COR-L47 (cell line): ENCODE measurements at places on chromosomes 6 and 20.

- no peak for DNase-seq
Observed at GRCh38 chr6:31143148-31143547, 4.3 kb upstream of the PSORS1C2 start.

DNA sequence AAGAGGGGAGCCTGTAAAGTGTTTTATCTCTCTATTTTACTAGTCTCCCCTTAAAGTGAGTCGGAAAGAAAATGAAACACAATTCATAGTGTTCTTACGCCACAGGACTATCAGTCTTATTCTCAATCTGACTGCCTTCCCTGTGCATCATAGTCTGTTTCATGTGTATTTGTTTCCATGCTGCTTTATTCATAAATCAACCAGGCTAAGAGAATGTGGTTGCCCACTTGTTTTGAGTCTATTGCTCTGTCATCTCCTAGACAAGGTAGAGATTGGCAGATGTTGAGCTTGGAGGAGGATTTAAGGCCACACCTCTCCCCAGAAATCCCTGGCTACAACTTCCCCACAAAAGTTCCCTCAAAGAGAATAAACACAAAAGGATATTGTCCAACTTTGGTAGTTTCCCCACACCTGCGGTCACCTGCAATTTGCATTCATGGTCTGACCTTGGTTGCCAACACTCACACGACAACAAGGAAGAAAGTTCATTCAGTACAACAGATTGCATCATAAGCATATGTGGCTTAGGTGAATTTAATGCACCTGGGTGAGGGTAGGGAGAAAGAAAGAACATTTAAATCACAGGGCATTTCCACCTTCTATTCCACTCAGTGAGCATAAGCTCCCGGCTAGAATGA is 167.1 kb upstream of the FBXL4 start:
- DNase-seq = no peak

DNA sequence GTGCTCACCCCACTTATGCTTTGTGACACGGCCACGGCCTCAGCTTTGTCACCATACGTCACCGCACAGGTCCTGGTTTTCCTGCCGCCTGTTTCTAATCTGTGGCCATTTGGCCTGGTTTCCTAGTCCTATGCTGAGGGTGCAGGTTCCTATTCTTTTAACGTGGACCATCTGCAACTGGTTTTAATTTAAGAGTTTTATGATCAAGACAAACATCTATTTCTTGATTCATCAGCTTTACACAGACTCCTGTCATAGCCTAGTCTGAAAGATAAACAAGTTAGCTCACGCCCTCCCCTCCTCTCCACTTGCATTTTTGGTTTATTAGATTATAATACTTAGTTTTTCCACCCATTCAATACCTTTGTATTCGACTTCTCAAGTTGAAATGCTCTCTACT is 97.5 kb upstream of the RPS6KA2 start:
- no peak for DNase-seq

DNA sequence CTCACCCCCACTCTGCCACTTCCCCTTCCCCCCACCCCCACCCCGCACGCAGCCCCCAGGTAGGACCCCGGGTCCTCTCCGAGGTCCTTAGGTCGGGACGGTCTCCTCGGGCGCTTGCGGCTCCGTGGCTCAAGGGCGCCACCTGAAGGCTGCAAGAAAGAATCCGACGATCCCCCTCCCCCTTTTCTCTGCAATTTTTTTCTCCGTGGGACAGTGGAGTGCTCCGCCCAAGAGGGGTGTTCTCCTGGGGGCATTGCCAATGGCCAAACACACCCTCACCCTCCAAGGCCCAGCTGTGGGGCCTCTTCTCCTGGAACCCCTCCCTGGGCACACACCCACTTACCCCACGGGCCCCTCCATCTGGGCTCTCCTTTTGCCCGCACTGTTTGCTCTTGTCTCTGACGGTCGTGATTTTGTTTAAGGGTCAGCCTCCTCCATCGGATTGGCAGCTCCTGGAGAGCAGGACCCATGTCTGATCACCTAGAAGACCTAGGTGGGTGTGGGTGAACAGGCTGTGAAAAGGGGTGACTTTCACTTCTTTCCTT is 1.1 kb upstream of the TMEM74B start:
- DNase-seq = no peak

- no peak for DNase-seq
Observed at GRCh38 chr6:95142101-95142500, 435.2 kb upstream of the MANEA start.

- peak; percentile 63 for DNase-seq
Observed at GRCh38 chr20:25984933-25985332, 288.3 kb upstream of the ZNF337 start.

GRCh38 chr6:36204068-36204753 is 7.7 kb downstream of the BRPF3 start:
- DNase-seq = no peak

- no peak for DNase-seq
Observed at GRCh38 chr6:128993166-128993565, 110.2 kb downstream of the LAMA2 start.

DNA sequence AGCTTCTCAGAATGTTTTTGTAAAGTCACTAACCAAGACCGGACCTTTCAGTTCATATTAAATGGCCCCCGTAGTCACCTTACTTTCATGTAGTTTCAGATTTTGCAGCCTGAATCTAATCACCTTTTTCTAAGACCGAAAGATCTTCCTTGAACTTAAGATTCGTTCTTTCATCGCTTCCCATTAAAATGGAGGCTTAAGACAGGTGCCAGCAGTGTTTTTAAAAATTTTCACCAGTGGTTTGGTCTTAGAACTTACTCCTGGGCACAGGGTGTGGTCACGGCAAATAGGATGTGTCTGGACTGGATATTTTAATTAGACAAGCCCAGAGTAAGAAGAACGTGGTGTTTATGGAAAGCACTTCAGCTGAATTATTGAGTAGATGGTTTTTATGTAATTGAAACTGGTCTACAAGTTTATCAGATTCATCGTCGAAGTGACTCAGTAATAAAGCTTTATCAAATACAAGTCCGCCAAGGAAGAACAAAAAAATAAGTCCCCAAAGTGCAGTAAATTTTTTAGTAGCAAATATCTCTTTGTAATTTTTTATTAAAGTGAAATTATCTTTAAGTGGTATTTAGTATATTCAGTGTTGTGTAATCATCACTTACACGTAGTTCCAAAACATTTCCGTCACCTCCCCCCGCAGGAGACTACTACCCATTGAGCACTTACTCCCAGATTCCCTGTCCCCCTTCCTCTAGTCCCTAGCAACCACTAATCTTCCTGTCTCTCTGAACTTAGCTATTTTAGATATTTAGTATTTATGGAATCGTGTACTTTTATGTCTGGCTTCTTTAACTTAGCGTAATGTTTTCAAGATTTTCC is 868 bp downstream of the SRSF3 start:
- DNase-seq = peak; percentile 36

- no peak for DNase-seq
Observed at GRCh38 chr6:90078513-90079289, 184.4 kb downstream of the GJA10 start.

- peak; percentile 96 for DNase-seq
Observed at GRCh38 chr20:46139908-46140482, 21.9 kb downstream of the CD40 start.

DNA sequence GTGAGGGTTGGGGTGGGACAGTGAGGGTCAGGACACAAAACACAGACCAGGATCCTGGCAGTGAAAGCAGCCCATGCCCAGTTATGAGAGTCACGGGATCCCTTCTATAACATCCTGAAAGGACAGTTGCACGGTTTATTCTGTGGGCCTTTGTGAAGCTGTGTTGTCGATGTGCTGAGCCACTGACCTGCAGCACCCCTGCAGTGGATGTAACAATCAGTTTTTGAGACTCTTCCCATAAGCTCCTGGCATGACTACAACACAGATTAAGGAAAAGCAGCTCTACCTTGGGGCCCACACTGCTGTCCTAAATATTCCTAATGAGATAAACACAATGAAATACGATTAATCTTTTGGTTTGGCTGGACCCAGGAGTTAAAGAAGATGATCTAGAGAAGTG is 3.7 kb downstream of the PYGB start:
- DNase-seq = no peak

DNA sequence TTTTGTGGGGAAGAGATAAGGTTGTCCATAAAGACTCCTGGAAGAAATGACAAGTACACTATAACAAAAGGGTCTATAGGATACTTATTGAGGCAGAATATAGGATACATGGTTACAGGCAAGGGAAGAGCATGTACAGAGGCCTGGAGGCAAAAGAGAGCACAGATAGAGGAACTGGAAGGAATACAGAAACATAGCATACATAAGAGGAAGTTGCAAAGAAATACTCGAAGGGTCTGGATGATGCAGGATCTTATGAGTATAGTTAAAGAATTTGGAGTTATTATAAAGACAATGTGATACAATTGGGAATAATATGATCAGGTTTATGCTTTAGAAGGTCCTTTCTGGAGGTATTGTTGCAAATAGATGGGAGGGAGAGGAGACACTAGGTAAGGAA is 592.7 kb upstream of the POU3F2 start:
- no peak for DNase-seq

DNA sequence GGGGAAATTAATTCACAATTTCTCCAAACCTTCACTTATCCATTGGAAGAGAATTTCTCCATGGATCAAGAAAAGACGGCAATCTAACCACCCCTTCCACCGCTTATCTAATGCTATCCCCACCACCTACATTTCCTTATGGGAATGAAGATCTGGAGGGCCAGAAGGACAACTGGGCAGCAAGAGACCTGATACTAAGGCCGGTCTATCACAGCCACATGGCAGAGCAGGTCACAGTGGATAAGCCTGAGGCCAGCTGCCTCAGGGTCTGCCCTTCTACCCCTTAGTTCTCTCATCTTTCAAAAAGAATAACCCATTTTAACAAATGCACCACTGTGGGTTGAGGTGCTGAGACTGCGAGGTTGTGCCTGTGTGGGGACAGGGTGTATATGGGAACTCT is 37.1 kb downstream of the MAN1A1 start:
- DNase-seq = no peak

GRCh38 chr6:22036275-22036674 is 260.6 kb downstream of the PRL start:
- peak; percentile 14 for DNase-seq

GRCh38 chr20:63059684-63060056 is 52.9 kb upstream of the BHLHE23 start:
- no peak for DNase-seq

GRCh38 chr6:34511915-34512737 is 44.0 kb downstream of the SPDEF start:
- DNase-seq = no peak

DNA sequence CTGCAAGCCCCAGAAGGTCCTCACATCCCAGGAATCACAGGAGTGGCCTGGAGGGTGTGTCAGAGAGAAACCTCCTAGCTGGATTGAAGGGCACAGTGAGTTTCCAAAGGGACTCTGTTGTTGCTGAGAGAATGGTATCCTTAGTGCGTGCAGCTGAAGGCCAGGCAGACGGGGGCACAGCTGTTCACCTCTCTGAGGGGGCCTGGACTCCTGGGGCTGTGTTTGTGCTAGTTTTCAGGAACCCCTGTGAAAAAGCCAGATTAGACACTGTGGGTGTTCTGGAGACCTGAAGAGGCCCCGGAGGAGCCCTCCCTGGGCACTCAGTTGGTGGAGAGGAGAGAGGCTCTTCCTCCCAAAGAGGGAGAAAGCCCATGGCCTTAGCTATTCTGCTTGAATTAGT is 223.4 kb downstream of the FARS2 start:
- no peak for DNase-seq
